ENCODE measurements at places on chromosomes 16 and 17.

DNA sequence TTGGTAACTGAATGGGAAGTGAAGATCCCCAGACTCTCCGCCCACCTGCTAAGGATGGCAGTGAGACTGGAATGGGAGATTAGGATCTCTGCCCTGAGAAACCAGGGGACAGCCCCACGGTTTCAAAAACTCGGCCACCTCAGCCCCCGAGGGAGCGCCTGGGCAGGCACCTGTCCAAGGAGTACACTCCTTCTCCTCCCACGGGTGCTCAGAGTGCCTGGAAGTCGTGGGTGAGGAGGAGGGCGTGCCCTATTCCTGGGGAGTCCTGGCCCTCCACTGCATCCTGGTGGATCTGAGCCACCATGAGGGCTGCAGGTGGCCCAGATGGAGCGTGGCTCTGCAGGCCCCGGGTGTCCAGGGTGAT, 78.5 kb downstream of the MGAT5B start:
- DNase-seq = no peak

GRCh38 chr16:73068541-73069401, 20.8 kb upstream of the ZFHX3 start:
- DNase-seq = no peak

- no peak for DNase-seq
These were observed 82.6 kb upstream of the MPHOSPH6 start for GRCh38 chr16:82252582-82252981.

DNA sequence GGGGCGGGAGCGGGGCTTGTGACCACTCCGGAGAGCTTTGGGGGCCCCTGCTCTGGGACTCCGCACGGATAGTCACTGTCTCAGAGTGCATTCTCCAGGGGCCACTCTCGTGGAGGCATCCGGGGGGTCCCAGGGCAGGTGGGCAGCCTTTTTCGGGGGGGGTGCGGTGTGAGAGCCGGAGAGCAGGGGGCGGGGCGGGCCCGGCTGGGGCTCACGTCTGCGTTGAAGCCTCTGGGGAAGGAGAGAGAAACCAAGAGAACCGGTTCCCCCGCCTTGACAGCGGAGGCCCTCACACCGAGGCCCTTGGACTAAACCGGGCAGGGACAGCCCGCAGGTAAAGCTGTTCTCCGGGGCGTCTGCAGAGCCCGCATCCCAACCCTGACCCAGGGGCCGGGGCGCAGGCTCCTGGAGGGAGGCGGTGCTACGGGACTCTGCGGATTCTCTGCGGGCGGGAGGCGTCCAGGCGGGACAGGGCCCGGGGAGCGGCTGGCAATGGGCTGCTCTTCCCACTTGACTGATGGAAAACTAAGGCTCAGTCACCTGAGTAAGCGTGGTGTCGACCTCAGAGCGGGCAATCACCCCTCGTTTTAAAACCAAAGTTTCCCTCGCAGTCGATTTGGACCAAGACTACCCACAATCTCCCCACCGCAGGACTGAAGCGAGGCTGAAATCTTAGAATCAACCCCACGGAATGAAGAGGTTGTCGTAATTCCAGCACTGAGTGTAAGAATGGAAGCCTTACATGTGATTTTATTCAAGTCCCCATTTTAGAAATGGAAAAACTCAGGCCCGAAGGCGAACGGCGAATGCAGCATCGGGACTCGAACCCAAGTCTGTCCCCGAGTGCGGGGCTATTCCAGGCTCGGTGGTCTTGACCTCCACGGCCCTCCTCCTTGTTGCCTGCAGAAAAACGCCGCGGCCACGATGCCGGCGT, 49.6 kb upstream of the AMZ2 start:
- DNase-seq = peak; percentile 20

DNA sequence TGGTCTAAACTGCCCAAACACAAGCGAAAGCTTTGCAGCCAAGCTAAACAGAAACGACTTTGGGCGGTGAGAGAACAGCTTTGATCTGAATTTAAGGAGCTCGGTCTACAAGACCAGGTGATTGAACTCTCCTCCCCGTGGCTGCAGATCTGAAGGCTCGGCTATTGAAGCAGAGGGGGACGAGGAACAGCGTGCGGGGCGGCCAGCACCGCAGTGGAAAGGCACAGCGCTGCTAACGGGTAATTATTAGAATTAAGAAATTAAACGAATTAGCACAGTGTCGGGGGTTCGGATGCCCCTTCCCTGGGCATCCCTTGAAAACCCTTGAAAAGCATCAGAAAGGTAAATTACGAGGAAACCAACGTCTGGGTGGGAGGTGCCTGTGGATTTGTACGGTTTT, 431 bp downstream of the TEKT3 start:
- no peak for DNase-seq

DNA sequence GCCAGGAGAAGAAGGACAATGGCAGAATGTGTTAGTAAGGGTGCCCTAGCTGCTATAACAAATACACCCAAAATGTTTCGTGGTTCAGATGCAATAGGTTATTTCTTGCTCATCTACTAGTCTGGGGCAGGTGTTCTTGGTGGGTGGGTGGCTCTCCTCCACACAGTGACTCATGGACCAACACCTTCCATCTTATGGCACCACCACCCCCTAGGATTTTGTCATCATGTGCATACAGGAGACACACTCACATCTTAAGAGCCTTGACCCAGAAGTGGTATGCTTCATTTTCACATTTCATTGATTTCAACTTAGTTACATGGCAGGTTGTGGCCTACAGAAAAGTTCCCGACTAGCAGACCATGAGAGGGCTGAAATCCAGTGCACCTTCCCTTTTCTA, 114.7 kb downstream of the AMFR start:
- no peak for DNase-seq

GRCh38 chr17:29240968-29241963, 5.4 kb upstream of the CRYBA1 start:
- DNase-seq = no peak

- no peak for DNase-seq
These were observed 68.0 kb upstream of the CREBBP start for GRCh38 chr16:3948378-3948995.

GRCh38 chr17:49214676-49215360, 4.3 kb downstream of the ABI3 start:
- DNase-seq = no peak

- no peak for DNase-seq
These were observed 52.0 kb upstream of the CLEC3A start for GRCh38 chr16:77970371-77970770.

- no peak for DNase-seq
These were observed 131.7 kb upstream of the HSBP1 start for GRCh38 chr16:83676086-83676485.

DNA sequence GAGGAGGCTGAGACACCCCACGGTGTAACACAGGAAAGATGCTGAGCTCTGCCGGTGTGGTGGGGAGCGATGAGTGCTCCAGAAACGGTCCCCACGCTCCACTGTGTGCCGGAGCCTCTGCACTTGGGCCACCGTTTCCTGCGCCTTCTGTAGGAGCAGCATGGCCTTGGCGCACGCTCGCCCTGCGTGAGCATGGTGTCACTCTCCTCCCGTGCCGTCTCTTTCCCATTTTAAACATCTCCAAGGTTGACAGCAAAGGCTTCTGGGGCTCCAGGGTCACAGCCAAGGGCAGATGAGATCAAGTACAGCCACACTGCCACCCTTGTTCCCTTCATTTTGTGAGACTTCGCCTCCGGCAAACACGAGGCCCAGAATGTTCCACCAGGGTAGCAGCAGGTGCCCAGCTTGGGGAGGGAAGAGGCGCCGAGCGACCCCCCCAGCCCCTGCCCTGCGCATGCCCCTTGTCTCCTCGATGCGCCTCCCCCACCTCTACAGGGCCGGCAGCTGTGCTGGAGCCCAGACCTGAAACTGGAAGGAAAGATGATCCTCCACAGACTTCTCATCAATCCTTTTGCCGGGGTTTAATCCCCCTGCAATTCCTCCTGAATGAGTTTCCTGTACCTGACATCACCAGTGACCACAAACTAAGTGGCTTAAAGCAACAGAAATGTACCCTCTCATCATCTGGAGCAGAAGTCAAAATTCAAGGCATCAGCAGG, 19.9 kb upstream of the OSGIN1 start:
- no peak for DNase-seq

- DNase-seq = no peak
These were observed 3.1 kb downstream of the MT1E start for GRCh38 chr16:56628486-56629350.

DNA sequence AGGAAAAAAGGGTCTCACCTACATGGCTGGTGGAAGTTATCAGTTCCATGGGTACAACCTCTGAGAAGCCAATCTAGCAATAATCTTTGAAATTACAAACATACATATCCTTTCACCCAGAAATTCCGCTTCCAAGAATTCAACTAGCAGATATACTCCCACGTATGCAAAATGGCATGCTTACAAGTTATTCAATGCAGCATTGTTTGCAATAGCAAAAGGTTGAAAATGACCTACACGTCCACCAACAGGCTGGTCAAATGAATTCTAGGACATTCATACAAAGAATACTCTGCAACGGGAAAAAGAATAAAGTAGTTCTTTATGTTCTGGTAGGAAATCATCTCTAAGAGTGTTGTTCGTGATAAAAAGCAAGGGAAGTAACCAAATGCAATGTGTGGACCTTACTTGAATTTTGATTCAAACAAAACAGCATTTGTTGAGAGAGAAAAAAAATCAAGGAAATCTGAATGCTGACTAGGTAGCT, 63.7 kb upstream of the NLK start:
- no peak for DNase-seq

DNA sequence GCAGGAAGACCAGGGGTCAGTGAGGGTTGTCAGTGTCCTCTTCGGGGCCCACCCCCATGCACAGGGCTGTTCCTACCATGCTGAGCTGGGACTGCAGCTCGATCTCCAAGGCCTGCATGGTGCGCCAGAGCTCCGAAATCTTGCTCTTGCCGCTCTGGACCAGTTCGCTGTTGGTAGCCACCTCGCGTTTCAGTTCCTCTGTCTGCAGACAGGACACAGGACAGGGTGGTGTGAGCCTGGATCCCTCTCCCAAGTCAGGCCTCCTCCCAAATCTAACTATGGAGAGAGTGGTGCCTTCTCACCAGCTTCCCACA, 90.9 kb downstream of the GOSR1 start:
- DNase-seq = no peak

- DNase-seq = no peak
These were observed 39.6 kb upstream of the ZKSCAN2 start for GRCh38 chr16:25297151-25297787.

- peak; percentile 52 for DNase-seq
These were observed at the start of gene TUBG2 for GRCh38 chr17:42659079-42659931. TSS of gene TUBG2 (plus strand) at chr17:42659284. CDS start at chr17:42659504, 220 bp downstream.

DNA sequence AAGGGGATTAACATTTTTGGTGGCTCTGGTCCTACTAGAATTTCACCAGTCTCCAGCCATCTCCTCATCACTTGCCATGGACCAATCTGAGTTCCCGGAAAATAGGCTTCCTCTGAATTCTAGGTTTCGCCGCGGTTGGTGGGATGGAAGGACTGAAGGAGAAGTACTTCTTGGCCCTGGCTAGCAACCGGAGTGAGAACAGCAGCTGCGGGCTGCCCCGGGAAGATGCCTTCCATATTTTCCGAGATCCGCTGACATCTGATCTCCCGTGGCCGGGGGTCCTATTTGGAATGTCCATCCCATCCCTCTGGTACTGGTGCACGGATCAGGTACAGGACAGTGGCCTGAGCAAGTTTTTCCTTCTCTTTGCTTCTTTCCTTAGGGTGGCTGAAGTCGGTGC, 45.0 kb downstream of the SLC5A11 start:
- DNase-seq = no peak

GRCh38 chr16:2339521-2340484, 725 bp downstream of the ABCA3 start:
- DNase-seq = peak; percentile 27

DNA sequence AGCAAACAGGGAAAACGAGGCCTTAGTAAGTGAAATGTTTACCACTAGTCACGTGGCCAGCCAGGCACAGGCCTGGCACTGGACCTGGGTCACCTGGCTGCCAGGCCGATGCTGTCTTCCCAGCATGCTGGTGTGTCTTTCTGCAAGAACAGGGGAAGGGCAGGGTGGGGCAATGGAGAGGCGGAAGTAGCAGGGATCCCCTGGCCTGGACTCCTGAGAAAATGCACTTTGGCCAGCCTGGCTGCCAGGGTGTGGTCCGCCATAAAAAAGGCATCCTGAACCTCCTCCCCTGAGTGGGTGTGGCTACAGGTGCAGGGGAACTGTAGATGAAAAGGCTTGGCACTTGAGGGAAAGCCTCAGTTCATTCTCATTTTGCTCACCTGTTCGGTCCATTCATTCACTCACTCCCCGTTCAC, 1.0 kb upstream of the ANKRD40CL start:
- no peak for DNase-seq

DNA sequence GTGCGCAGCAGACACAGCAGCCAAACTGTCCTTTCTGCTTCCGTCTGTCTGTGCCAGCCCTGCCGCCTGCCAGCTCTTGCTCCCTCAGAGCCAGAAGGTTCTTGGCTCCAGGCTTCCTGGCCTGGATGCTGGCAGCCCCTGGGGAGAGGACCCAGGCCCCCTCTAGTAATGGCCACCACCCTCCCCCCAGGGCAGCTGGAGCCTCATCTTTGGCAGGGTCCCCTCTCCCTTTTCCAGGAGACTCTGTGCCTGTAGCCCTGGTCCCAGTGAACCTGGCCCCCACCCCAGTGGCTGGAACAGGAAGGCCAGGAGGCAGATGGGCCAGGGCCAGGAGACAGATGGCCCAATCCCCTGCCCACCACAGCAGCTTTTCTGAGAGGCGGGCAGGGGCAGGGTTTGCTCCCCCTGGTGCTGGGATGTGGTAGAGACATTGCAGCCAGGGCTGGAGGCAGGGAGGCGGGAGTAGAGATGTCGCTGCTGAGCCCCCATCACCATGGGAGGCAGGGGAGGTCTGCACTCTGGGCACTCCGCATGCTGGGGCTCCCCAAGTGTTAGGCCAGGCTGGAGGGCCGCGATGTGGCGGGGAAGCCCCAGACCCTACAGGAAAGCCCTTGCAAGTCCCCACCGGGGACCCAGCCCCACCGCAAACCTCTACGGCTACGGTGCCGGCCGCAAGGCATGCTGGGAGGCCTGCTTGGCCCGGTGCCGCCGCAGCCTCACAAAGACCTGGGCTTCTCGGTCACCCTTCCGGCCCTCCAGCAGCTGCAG, 16.7 kb downstream of the UNC13D start:
- DNase-seq = peak; percentile 62

- DNase-seq = no peak
These were observed 56.6 kb upstream of the NLK start for GRCh38 chr17:27985736-27986399.

DNA sequence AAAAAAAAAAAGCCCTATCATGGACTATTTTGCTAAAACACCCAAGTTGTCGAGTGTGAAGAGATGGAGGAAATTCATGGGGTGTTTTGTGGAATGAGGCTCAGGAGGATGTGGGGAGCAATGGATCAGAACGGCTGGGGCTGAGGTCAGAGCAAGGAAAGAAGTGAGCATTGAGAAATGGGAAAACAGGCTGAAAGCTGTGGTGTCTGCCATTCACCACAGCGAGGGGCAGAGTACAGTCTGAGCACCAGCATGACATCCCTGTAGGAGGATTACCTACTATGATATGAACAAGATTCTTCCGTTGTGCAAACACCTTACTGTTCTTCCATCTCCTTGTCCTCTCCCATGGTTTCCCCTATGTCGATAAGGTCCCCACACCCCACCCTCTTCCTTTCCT, 193.1 kb downstream of the TMEM114 start:
- DNase-seq = no peak

DNA sequence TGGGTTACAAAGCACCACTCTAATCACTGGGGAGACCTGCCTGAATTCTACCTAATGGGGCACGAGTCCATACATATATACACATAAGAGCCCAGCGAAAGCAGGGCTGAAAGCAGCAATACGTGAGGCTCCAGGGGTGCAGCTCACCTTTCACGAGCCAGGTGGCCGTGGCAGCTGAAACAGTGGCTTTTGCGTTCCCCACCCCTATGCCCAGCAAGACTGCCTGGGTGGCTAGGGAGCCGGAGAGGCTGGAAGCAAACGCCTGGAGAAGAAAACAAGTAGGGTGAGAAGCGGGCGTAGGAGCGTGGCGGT, 618 bp downstream of the RUSF1 start:
- DNase-seq = no peak

Data from central memory CD4-positive, alpha-beta T cell (primary cell).